Mesenteric fat pad (tissue), 1 donor: ENCODE measurements at places on chromosomes 4 and X. TPM values are rescaled to one million over a fixed set of nuclear protein-coding genes. Genes with fewer than 3 reads are reported as not detected.

- no peak for DNase-seq
These were observed 45.1 kb downstream of the SUPT20HL2 start for GRCh38 chrX:24268786-24269185.

DNA sequence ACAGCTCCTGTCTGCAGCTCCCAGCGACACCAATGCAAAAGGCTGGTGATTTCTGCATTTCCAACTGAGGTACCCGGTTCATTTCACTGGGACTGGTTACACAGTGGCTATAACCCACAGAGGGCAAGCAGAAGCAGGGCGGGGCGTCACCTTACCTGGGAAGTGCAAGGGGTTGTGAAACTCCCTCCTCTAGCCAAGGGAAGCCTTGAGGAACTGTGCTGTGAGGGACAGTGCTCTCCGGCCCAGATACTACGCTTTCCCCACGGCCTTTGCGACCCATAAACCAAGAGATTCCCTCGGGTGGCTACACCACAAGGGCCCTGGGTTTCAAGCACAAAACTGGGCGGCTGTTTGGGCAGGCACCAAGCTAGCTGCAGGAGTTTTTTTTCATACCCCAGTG lies 218.9 kb downstream of the PPP3CA start:
- DNase-seq: no peak

GRCh38 chr4:148025981-148026380 lies 294.1 kb downstream of the ARHGAP10 start:
- no peak for DNase-seq

DNA sequence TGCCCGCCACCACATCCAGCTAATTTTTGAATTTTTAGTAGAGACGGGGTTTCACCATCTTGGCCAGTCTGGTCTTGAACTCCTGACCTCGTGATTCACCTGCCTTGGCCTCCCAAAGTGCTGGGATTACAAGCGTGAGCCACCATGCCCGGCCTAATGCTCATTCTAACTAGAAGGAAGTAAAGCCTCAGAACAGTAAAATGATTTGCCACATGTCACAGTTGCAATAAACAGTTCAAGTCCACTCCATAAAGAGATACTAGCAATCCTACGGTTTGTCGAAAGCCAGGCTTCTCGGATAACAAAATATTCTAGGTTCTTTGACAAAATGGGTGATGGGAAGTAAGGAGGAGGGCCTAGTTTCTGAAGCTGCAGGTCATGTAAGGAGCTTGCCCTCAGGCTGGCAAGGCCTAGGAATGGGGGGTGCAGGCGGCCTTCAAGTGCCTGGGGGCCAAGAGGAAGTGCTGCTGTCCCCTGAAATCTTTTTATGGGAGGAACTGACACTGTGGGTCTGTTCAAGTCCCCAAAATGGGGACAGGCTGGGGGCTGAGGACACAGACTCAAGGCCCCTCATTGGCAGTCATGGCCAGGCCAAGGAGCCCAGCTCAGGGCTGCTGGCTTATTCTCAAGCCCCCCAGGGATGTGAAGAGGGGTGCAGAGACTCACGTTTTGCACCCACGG lies 31.8 kb upstream of the ACSL1 start:
- no peak for DNase-seq

DNA sequence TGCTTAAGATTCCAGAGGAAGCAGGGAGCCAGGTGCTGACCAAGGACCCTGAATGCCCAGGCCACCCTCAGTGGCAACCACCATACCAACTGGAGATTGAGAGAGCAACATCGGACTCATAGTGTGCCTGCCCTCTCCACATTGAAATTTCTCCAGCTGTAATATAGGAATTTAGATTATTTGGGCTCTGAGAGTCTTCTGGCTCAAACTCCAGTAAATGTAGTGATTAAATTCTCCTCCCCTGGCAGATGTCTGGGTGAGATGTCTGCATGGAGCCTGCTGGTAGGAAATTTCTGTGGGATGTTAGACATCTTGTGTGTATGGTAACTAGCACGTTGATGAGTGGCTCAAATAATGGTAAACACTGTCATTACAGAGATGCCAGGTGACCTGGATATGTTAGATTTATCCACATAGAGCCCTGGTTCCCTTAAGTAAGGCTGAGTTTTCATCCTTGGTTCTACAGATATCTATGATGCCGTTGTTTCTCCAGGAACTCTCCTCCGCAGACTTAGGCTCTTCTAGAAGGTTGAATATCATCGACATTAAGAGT lies 70.6 kb downstream of the CLNK start:
- no peak for DNase-seq

RHOH gene
- total RNA-seq: 3.9 TPM

TBX22 gene
- not detected for total RNA-seq

RAB39B gene
- 0.13 TPM for total RNA-seq

MAEA gene
- 46.8 TPM for total RNA-seq
